C1 segment of cervical spinal cord (tissue), 14 donors: ENCODE measurements at places on chromosomes 2 and 18.

DNA sequence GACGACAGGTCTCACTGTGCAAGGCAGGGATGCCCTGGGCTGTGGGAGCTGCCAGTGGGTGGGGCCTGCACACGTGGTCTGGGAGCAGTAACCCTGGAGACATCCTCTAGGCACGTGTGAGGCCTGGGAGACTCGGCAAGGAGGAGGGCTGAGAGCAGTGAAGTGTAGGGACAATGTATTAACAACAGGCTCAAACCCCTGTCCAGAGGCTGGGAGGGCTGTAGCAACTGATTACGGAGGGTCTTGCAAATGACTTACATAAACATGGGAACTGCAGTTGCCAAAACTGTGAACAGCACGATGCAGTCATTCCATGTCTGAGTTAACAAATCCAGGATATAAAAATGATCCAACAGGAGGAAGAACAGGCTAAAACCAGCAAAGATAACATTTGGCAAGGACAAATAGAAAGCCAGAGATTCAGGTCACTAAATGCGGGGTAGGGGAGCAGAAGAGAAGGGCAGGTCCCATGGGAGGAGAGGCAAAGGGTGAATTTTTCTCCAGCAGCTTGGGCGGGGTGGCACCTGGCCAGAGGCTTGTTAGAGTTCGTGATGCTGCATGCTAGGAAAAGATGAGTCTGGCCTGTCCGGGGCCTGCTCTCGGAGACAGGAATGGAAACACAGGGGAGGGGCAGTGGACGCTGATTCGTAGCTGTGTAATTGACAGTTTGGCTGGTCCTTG, 44.9 kb downstream of the CYP27C1 start:
- no peak for DNase-seq

GRCh38 chr18:49570836-49571235, 9.0 kb downstream of the LIPG start:
- no peak for DNase-seq

- DNase-seq = no peak
Observed at GRCh38 chr2:174454566-174454965, 32.3 kb downstream of the GPR155 start.

DNA sequence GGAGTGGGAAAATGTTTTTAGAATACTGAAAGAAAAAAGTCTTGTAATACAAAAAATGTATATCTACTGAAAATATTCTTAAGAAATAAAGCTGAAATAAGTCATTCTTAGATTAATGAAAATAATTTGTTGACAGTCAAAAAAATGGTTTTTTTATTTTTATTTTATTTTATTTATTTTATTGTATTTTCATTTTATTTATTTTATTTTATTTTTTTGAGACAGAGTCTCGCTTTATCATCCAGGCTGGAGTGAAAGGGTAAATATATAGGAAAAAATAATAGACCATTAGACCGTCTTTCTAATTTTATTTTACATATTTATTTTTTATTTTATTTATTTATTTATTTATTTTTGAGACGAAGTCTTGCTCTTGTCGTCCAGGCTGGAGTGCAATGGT, 1583.6 kb upstream of the TMEFF2 start:
- DNase-seq = no peak

- no peak for DNase-seq
Observed at GRCh38 chr2:46299365-46300263, 2.4 kb downstream of the EPAS1 start.

DNA sequence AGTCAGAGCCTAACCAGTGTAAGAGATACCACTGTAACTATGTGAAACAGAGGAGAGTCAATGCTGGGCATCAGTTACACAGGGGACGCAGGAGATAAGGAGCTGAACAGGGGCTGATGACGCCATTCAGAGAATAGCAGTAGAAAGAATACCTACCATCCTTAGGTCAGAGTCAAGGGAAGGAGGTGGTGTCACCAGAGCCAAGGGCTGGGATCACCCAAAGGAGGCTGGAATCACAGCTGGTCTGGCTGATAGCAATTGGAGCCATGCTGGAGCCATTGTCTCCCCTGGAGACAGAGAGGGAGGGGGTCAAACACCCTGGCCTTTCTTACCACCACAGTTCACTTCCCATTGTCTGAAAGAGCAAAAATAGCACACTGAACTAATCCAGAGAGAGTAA, 37.3 kb upstream of the C18orf32 start:
- DNase-seq = no peak

GRCh38 chr2:222318712-222319585, 20.2 kb upstream of the PAX3 start:
- peak; percentile 29 for DNase-seq

GRCh38 chr2:38174646-38175423, 98.9 kb upstream of the CYP1B1 start:
- no peak for DNase-seq

DNA sequence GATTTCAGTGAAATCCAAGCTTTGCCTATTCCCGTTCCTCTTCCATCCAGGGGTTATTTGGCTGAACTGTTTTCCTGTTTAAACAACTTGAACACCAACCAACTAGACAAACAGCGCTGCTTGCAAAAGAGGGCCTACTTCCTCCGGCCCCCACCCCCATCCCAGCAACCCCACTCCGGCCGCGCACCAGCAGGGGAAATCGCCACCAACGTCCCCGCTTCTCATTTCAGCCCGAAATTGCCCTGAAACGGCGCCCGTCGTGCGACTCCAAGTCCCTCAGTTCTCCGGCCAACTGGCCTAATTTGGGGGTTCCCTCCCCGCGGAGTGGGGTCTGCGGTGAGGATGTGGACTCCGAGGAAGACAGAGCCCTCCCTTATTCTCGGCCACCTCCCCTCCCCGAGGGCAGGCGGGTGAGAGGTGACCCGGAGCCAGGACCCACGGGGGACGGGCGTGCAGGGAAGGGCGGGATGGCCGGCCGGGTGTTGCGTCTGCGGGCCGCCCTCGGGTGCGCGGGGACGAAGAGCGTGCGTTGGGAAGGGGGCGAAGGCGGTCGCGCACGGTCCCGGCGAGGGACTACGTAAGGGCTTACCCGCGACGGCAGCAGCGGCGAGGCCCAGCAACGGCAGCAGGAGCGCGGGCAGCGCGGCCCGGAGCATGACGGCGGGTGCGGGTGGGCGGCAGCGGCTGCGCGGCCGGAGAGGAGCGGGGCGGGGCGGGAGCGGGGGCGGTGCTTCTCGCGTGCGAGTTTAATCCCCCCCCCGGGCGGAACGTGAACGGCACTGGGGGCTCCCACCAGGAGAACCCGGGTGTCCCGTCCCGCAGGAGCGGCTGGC, at the start of gene CD302:
TSS of gene CD302 (minus strand) at position 666 of the 833 bp plus-strand sequence. CDS start at position 656, 10 bp downstream.
- DNase-seq = peak; percentile 30

GRCh38 chr2:37469126-37469525, 124.7 kb downstream of the QPCT start:
- no peak for DNase-seq

DNA sequence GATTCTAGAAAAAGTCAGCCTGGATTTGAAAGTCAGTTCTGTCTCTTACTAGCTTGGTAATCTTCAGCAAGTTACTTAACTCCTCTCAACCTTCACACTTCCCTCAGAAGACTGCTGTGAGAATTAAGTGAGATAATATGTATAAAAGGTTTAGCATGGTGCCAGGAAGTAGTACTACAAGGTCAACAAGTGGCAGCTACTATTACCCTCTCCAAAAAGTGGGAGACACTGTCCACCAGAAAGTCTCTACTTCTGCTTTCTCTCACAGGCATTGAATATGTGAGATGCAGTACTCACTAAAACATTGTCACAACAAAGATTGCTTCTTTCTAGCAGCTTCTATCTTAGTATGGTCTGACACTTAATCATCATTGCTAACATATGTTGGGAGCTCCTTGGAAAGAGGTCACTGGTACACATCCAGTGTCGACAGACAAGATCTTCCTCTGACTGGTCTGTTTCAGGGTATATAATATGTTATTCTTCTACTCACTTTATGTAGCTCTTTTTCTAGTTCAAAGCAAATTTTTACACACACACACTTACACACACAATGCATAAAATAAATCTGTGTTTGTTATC, 47.9 kb downstream of the DOCK10 start:
- no peak for DNase-seq

DNA sequence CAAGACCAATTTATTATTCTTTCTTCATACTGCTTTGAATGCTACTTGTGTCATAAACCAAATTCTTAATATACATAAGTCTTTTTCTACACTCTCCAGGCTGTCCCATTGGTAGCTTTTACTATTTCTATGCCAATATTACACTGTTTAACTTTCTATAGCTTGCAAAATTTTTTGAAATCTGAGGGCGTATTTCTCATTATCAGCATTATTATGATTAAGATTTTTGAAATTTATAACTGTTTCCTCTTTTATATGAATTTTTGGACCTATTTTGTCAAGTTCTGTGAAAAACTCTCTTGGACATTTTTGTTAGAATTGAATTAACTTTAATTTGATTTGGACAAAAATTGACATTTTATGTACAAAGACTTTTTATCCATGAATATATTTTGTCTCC, 98.6 kb downstream of the GFPT1 start:
- DNase-seq = no peak

DNA sequence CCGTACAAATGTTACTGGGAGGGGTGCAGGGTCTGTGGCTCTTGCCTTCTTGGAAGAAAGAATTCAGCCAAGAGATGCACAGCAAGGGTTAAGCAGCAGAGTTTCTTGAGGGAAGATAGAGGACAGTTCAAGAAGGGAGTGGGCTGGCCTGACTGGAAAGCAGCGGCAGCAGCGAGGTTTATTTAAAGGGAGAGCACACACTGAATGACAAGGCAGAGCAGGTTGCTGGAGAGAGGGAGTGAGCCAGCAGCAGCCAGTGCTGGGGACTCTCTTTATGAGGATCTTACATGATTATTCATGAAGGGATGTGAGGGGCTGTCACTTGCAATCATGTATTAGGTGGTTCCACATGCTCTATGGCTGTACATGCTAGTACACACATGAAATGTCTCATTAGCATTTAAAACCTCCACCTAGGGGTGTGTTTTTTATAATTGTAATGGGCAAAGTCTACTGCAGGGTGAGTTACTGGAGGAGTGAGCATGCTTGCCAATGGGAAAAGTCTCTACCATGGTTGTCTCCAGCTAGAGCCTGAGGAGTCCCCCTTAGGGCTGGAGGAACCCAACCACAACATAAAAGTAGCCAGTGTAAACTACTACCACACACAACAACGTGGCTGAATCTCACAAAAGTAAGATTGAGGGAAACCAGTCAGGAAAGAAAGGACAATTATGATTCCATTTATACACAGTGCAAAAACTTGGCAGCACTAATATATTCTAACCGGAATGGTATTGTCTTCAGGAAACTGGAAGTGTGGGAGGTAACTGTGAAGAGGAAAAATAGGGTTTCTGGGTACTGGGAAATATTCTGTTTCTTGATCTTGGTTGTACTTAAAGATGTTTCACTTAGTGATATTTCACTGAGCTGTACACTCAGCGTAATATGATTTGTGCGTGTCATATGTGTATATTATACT, 87.6 kb upstream of the FAM110C start:
- DNase-seq = no peak

DNA sequence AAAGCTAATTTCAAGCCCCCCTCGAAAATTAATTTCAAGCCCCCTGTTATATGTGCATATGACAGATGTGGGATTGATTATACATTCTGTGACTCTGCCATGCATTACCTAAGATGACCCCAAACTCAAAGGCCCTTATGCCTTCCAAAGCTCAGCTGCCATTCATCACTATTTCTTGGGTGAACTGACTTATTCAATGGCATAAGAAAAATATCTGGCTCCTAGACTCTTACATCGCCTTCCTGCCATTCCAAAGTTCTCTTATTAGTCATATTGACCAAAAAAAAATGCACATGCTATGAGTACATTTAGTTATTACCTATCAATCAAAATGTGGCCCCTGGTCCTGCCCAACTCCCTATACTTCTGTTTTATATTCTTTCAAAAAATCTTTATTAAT, 291.8 kb upstream of the CHAC2 start:
- DNase-seq = no peak

DNA sequence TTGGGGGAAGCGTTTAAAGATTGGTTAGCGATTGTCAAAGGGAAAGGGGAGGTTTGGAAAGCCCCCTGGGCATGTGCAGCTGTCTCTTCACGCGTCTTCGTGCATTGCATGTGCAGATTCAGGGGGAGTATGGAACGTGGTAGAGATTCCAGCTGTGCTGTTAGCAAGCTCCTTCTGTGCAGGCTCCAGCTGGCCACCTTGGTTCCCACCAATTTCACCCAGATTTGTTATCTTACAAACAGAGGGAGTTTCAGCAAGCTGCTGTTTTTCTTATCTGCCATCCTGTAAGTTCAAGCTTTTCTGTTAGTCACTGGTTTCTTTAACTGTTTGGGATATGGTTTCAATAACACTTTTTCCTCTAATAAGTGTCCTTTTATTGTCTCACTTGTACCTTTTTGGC, 30.4 kb downstream of the FARP2 start:
- no peak for DNase-seq

- no peak for DNase-seq
Observed at GRCh38 chr2:137826373-137827372, 137.6 kb upstream of the HNMT start.

DNA sequence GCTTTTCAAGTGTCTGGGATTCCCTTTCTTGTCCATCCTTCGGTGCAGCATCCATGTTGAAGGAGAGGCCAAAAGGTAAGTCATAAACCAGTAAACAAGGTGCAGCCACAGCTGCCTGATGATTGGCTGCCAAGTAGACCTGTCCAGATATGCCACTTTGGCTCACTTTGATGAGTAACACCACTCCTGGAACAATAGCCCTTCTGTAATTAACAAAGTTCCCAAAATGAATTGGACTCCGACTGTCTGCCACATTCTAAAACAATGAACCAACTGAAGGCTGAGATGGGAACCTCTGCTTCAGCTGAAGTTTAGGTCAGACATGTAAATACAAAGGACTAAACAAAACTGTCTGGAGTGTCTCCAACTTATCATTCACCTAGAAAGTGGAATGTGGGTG, 82.2 kb upstream of the LGALSL start:
- no peak for DNase-seq

GRCh38 chr18:58894930-58895329, 30.3 kb downstream of the ZNF532 start:
- DNase-seq = peak; percentile 26

DNA sequence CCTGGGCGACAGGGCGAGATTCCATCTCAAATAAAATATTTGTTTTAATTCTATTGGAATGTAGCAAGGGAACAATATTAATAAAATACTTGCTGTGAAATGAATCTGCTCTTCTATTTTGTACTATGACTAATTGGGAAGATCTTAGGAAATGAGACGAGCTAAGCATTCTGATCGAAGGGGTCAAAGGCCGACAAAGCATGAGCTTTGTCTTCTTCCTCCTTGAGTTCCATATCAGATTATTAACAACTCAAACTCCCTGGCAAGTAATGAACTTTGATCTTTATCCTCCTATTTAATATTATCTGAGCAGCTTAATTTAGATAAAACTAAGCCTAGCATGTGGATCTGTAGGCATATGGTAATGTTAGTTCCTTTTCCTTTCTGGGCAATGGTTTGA, 15.5 kb downstream of the GEMIN6 start:
- DNase-seq = no peak

DNA sequence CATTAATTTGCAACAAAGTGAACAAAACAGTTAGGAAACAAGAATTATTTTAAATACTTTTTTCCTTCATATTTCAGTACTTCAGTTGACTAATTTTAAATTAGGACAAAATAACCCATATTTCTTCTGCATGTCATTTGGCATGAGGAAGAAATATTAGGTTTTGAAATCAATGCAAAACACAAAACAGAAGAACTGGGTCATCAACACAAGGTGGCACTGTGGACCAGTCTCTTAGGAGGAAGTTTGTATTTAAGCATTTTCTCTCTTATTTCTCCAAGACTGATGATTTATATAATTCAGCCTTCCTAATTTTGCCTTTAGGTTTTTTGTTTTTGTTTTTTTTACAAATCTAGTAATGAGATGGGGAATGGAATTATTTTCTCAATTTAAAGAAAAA, 352.8 kb upstream of the KCNH7 start:
- no peak for DNase-seq
